ENCODE measurements at places on chromosomes 5 and 9.

- DNase-seq, result no peak
Observed at GRCh38 chr5:160188141-160189015, 40.9 kb upstream of the FABP6 start.

DNA sequence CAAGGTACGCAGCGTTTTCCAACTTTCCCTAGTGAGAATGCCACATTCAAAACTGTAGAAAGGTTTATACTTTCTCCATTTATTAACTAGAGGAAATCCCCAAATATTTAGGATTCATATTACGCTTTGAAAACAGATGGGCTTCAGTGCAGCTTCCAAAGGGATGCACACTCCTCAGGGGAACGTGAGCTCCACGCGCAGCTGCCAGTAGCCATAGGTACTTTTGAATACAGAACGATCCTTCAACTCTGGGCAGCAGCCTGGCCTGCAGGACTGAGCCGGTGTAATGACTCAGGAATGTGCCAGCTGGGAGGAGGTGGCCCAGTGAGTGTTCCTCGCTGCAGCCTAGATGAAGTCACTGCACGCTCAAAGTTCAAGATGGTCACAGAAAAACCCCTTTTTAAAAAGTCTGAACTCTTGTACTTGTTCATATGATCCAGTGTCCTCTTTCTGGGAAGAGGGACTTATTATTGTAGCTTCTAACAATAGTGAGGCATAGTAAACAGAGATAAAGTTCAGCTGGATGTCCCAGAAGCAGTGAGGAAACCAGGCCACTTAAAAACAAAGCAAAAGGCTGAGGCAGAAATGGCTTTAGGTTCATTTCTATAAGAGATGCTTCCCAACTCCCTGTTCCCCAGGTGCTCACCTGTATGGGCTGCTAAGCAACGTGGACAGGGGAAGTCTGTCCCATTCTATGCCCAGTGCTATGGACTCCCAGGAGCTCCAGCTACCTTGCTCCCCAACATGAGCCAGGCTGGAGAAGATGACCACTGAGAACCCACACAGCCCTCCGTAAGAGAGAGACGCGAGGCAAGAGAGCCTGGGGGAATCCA, 130.0 kb downstream of the LHFPL2 start:
- no peak for DNase-seq

- no peak for DNase-seq
Observed at GRCh38 chr5:1026700-1027621, 18.4 kb downstream of the NKD2 start.

GRCh38 chr9:132679946-132680625, 9.8 kb downstream of the GTF3C4 start:
- DNase-seq, result no peak

GRCh38 chr9:35981699-35982098, 23.7 kb upstream of the OR2S2 start:
- no peak for DNase-seq

GRCh38 chr9:1732670-1733069, 282.5 kb upstream of the SMARCA2 start:
- DNase-seq, result no peak

GRCh38 chr9:137128158-137128861, 10.6 kb upstream of the GRIN1 start:
- no peak for DNase-seq

Data from RWPE2 (cell line).